ENCODE measurements at places on chromosomes 11 and 22.

DNA sequence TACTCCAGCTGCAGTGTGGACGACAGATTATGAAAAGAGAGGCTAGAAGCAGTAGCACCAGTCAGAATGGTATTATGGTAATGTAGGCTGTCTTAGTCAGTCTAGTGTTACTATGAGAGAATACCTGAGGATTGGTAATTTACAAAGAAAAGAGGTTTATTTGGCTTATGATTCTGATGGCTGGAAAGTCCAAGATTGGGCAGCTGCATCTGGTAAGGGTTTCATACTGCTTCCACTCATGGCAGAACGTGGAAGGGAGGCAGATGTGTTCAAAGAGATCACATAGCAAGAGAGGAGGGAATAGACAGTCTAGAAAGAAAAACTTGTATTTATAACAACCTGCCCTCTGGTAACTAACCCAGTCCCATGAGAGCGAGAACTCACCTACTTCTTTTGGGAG, 77.3 kb upstream of the NAV2 start:
- no peak for DNase-seq

DNA sequence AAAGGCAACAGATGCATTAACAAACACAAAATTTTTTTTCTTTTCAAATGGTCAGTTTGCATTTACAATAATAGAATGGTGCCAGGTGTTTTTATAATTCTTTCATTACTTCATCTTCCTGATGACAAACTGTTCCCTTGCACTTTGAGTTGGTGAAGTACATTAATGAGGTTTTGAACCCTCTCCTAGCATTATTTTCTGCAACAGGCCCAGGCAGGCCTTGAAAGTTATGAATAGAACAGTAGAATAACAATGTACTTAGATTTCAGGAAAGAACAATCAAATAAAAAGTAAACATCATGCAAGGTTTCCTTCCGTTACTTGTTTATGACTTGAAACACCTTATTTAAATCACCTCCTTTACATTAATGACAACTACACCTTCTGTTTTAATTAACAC, 9.6 kb downstream of the BTG4 start:
- no peak for DNase-seq

GRCh38 chr11:126834573-126834972, 166.0 kb downstream of the KIRREL3 start:
- DNase-seq = no peak

DNA sequence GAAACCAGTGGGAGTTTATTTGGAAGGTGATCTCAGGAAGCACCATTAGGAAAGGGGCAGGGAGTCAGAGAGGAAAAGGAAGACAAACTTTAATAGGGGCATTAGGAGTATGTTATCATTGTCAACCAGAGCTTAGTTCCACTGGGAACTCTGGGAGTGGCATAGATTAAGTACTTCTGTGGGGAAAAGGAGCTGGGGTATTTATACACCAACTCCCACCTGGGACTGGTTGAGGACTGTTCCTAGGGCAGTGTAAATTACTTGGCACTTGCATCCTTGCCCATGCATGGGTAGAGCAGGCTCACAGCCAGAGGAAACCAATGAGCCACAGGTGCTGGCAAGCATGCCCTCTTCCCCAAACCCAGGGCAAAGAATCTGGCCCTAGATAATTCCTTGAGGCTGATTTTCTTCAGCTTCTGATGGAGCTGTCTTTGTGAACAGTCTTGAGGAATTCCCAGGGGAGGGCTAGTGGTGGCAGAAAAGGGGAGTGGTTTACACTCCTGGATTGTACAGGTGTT, 541.2 kb downstream of the MIAT start:
- DNase-seq = no peak

DNA sequence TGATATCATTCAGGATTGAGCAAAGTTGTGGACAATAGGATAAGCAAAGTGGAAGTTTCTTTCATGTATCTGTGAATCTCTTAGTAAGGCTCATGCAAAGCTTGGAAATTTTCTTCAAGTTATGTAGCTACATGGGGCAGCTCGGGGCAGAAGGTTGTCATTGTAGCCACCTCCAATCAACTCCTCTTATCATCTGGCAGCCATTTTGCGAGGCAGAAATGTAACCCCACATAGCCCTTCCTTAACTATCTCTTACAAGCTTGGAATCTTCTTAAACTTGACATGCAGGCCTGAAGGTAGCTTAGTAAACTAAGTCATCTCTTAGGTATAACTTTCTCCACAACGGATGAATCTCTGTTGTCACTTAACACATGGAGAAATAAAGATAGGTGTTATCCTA, 392.8 kb downstream of the AASDHPPT start:
- no peak for DNase-seq

DNA sequence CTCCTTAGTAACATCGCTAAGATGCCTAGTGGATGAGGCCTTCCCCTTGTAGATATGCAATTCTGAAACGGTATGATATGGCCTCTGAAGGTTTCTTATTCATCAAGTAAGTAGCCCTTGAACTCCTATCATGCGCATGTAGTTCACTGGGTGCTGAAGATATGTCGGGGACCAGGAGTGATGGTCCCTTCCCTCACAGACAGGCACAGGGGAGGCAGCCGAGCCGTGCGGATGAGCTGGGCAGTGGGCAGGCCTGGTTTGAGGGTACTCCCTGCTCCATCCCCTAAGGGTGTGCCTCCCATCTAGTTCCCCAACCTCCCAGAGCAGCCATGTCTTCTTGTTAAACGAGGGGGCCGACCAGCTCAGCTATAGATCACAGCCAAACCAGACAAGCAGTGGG, 40.1 kb downstream of the TP53I11 start:
- DNase-seq = no peak

DNA sequence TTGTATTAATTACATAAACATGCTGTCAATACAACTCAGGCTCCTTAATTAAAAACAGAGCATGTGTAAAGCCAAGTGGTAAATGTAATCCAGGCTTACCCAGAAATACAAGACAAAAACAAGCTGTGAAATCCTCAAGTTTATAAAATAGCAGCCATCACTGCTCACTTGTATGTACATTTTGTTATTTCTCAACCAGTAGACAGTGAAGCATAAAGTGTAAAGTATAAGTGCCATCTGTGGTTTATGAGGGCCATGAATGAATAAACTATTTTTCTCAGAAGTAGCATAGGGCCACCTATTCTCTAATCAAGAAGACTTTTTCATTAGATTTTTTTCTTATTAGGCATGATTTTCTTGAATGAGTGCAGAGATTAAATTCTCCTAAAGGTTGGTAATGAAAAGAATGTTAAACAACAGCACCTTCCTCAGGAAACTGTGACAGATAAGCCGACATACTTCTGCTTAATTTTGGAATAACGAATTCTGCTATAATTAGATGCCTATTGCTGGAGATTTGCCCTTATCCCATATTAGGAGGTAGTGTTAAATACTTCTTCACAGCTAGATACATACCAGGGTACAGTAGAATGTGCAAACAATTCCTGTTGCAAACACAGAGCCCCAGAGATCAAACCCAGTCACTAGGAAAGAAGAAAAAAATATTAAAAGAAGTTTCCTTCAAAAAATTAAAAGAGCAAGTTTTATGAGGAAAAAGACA, 13.0 kb downstream of the SLC5A12 start:
- DNase-seq = no peak

DNA sequence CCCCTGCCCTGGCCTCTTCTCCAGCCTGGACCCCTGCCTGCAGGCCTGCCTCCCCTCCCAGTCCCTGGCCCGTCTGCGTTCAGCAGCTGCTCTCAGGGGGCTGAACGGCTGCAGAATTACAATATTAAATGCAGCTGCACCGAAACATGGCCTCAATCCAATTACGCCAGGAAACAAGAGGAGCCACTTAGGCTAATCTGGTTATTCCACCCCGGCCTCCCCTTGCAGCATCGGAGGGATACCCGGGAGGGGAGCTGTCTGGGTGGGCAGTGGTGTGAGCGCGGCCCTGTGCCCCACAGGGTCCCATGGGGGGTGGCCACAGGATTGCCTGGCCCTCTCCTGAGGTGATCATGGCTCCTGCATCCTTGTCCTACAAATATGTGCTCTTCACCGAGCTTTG, 42.6 kb downstream of the FLRT1 start:
- no peak for DNase-seq

GRCh38 chr22:40346185-40347118, at the start of gene ADSL:
TSS of gene ADSL (plus strand) at chr22:40346500. CDS start at chr22:40346559, 59 bp downstream.
- DNase-seq = peak; percentile 56

GRCh38 chr11:120295099-120295498, 30.0 kb upstream of the TLCD5 start:
- DNase-seq = no peak

GRCh38 chr11:17766073-17766359, 31.4 kb downstream of the KCNC1 start:
- no peak for DNase-seq

- DNase-seq = no peak
These were observed 26.0 kb upstream of the ALX4 start for GRCh38 chr11:44335919-44336318.

DNA sequence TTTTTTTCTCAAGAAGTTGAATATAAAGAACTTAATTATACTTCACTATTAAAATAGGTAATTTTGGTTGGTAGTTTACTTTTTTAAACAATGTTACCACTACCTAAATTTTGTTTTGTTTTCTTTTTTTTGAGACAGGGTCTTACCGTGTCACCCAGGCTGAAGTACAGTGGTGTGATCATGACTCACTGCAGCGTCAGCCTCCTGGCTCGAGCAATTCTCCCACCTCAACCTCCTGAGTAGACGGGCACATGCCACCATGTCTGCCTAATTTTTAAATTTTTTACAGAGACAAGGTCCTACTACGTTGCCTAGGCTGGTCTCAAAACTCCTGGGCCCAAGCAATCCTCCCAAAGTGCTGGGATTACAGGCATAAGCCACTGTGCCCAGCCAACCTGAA, 17.6 kb downstream of the SPCS2 start:
- DNase-seq = no peak
